IgD-negative memory B cell (primary cell): ENCODE measurements at places on chromosomes 3 and 15. TPM values are rescaled to one million over a fixed set of nuclear protein-coding genes. Genes with fewer than 3 reads are reported as not detected.

The STAC gene
- polyA plus RNA-seq, result not detected

The TF gene
- polyA plus RNA-seq, result not detected

The CCR9 gene
- polyA plus RNA-seq, result 6.3 TPM

The ABHD5 gene
- polyA plus RNA-seq, result 7.4 TPM

The EFHB gene
- polyA plus RNA-seq, result 1.0 TPM

The CPN2 gene
- not detected for polyA plus RNA-seq

The KCTD6 gene
- polyA plus RNA-seq, result 15.5 TPM

The ZBED2 gene
- 6.7 TPM for polyA plus RNA-seq

The CPA3 gene
- polyA plus RNA-seq, result not detected

The ACAN gene
- polyA plus RNA-seq, result not detected

The GP5 gene
- 0.05 TPM for polyA plus RNA-seq

The KY gene
- polyA plus RNA-seq, result not detected

The RBPMS2 gene
- 0.14 TPM for polyA plus RNA-seq

The SCG5 gene
- polyA plus RNA-seq, result not detected

The SLC27A2 gene
- polyA plus RNA-seq, result 0.83 TPM

The CFAP20DC gene
- 0.53 TPM for polyA plus RNA-seq

The DUOXA2 gene
- polyA plus RNA-seq, result not detected

The TAMM41 gene
- 40.0 TPM for polyA plus RNA-seq

The CD80 gene
- 9.3 TPM for polyA plus RNA-seq

The CMTM7 gene
- 141 TPM for polyA plus RNA-seq

The OR5K2 gene
- polyA plus RNA-seq, result not detected

The TUSC7 gene
- polyA plus RNA-seq, result not detected

The LOXL1 gene
- 0.55 TPM for polyA plus RNA-seq

The SCG3 gene
- polyA plus RNA-seq, result not detected

The EIF4G1 gene
- 28.0 TPM for polyA plus RNA-seq

The SLC28A2 gene
- not detected for polyA plus RNA-seq

The CPLX3 gene
- not detected for polyA plus RNA-seq

The TATDN2 gene
- 11.6 TPM for polyA plus RNA-seq

The MAP2K5 gene
- polyA plus RNA-seq, result 15.2 TPM

The ST8SIA2 gene
- not detected for polyA plus RNA-seq

The SKOR1 gene
- not detected for polyA plus RNA-seq

The CLEC3B gene
- not detected for polyA plus RNA-seq

The SUCNR1 gene
- polyA plus RNA-seq, result not detected

The FAM98B gene
- polyA plus RNA-seq, result 2.1 TPM

The SLC28A1 gene
- not detected for polyA plus RNA-seq

The TRPM1 gene
- polyA plus RNA-seq, result not detected

The MUSTN1 gene
- not detected for polyA plus RNA-seq

The NKIRAS1 gene
- 2.8 TPM for polyA plus RNA-seq

The RLBP1 gene
- not detected for polyA plus RNA-seq

The UNC13C gene
- 0.16 TPM for polyA plus RNA-seq

The CACNA2D3 gene
- not detected for polyA plus RNA-seq

The GRM7 gene
- polyA plus RNA-seq, result not detected

The HTR3E gene
- not detected for polyA plus RNA-seq

The ARIH2 gene
- 88.4 TPM for polyA plus RNA-seq

The ROPN1 gene
- not detected for polyA plus RNA-seq

The ROBO2 gene
- not detected for polyA plus RNA-seq

The JAGN1 gene
- polyA plus RNA-seq, result 46.4 TPM

The THAP10 gene
- polyA plus RNA-seq, result 0.68 TPM

The SEMA6D gene
- not detected for polyA plus RNA-seq

The BOC gene
- polyA plus RNA-seq, result 0.70 TPM

The EHHADH gene
- 0.84 TPM for polyA plus RNA-seq

The SPRED1 gene
- polyA plus RNA-seq, result 0.14 TPM

The RAB6B gene
- polyA plus RNA-seq, result 0.36 TPM
